ENCODE measurements at places on chromosomes 3 and 15. TPM values are rescaled to one million over a fixed set of nuclear protein-coding genes. Genes with fewer than 3 reads are reported as not detected.

GRCh38 chr3:41684797-41685735 lies 276.8 kb downstream of the ULK4 start:
- no peak overlapping the region for H3K27ac ChIP-seq
- H3K4me3 ChIP-seq, result no peak overlapping the region
- DNase-seq, result no peak
- peaks cover 11% of the 10 kb centered on the region for H3K4me1 ChIP-seq
- H3K27me3 ChIP-seq, result no peaks in the 10 kb centered on the region

- H3K36me3 ChIP-seq, result no peaks in the 10 kb centered on the region
- no peak overlapping the region for H3K27ac ChIP-seq
- no peak overlapping the region for H3K4me3 ChIP-seq
- DNase-seq, result no peak
- no peaks in the 10 kb centered on the region for H3K27me3 ChIP-seq
These were observed 145.0 kb downstream of the CMSS1 start for GRCh38 chr3:99962703-99963102.

DNA sequence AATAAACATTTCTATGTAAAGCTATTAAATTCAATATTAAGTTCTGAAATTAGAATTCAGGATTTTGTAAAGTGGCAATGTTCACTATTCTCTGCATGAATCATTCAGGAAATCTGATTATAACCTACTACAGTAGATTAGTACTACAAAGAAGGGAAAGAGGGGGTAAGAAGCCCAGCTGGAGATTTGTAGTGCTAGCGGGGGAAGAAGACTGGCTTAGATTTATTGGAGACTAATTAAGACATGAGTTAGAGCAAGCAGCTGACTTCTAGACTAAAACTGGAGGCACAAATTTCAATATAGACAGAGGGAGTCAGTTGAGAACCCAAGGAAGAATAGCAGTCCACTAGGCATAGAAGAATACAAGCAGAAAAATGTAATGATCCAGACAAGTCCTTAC lies 55.8 kb upstream of the SETMAR start:
- no peak overlapping the region for H3K4me3 ChIP-seq
- H3K27ac ChIP-seq, result no peak overlapping the region
- H3K4me1 ChIP-seq, result peaks cover 15% of the 10 kb centered on the region
- no peaks in the 10 kb centered on the region for H3K36me3 ChIP-seq

- H3K27ac ChIP-seq, result no peak overlapping the region
- no peaks in the 10 kb centered on the region for H3K27me3 ChIP-seq
- H3K36me3 ChIP-seq, result no peaks in the 10 kb centered on the region
- H3K4me1 ChIP-seq, result peaks cover 9% of the 10 kb centered on the region
These were observed 766.3 kb downstream of the ZNF385D start for GRCh38 chr3:20984594-20985205.

DNA sequence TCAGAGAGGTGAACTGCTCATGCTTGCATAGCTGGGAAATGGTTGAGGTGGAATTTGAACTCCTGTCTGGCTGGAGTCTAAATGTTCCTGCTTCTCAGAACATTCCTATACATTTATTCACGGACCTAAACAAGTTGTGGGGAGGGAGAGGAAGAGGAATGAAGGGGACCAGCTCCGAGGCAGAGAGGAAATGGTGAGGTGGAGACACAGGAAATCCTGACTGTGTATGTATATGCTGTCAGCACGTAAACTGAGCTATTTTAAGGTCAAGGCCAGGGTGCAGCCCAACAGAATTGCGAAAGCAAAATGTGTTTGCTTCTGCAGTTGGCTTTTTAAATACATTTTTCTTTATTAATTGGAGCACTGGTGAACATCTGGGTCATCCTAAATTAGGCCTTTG lies 74.1 kb upstream of the POMGNT2 start:
- no peak overlapping the region for H3K4me3 ChIP-seq
- no peak for DNase-seq
- H3K27me3 ChIP-seq, result peaks cover 4% of the 10 kb centered on the region
- H3K36me3 ChIP-seq, result no peaks in the 10 kb centered on the region

- no peak for DNase-seq
- peaks cover 2% of the 10 kb centered on the region for H3K36me3 ChIP-seq
- no peaks in the 10 kb centered on the region for H3K4me1 ChIP-seq
- no peak overlapping the region for H3K4me3 ChIP-seq
- H3K27me3 ChIP-seq, result peaks cover 11% of the 10 kb centered on the region
These were observed 179.1 kb upstream of the LPP start for GRCh38 chr3:187974871-187975271.

- no peaks in the 10 kb centered on the region for H3K36me3 ChIP-seq
- peaks cover 11% of the 10 kb centered on the region for H3K4me1 ChIP-seq
- no peak overlapping the region for H3K27ac ChIP-seq
These were observed 156.9 kb downstream of the AGBL1 start for GRCh38 chr15:86236356-86237110.

GRCh38 chr3:165383381-165383780 lies 187.2 kb upstream of the SLITRK3 start:
- no peak overlapping the region for H3K4me3 ChIP-seq
- no peaks in the 10 kb centered on the region for H3K36me3 ChIP-seq
- H3K4me1 ChIP-seq, result no peaks in the 10 kb centered on the region
- no peak overlapping the region for H3K27ac ChIP-seq

DNA sequence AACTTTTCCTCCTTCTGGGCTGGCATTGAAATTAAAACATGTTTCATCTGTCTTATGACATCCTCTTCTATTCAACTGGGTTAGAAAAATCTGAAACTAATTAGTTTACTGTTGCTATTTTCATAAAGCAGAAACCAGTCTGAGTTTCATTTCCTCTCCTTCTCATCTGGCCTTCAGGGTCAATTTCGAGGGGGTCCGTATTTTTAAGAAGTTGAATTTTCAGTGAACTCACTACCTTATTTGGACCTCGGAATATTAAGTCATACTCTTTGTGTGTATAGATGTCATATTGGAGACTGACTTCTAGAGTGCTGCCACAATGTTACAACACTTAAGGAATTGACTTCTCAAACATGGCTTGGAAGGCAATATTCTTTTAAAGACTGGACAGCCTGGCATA lies 485.9 kb downstream of the SQOR start:
- no peak overlapping the region for H3K27ac ChIP-seq
- H3K4me3 ChIP-seq, result no peak overlapping the region
- H3K4me1 ChIP-seq, result peaks cover 6% of the 10 kb centered on the region
- DNase-seq, result no peak

GRCh38 chr15:44319385-44319784 lies 30.9 kb downstream of the GOLM2 start:
- no peak for DNase-seq
- H3K27me3 ChIP-seq, result no peaks in the 10 kb centered on the region
- H3K36me3 ChIP-seq, result peaks cover 5% of the 10 kb centered on the region

- H3K4me3 ChIP-seq, result no peak overlapping the region
- H3K4me1 ChIP-seq, result no peaks in the 10 kb centered on the region
- no peak for DNase-seq
These were observed 31.3 kb downstream of the COLQ start for GRCh38 chr3:15490158-15490557.

DNA sequence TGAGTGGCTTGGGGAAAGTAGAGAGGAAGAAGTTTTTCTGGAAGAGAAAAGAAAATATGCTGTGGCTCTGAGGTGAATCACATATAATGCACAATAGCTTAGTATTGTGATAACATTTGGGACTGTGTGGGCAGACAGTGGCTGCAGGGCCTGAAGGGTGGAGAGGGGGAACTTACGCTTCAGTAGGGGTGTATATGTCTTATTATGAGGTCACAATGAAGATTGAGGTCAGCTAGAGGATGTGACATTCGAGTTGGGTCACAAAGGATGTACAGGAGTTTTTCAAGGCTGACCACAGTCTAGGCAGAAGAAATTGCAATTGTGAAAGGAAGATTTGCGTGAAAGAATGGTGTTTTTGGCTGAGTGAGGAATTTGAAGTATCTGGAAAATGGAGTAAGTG lies 414.8 kb downstream of the LPP start:
- H3K27ac ChIP-seq, result no peak overlapping the region
- H3K27me3 ChIP-seq, result no peaks in the 10 kb centered on the region

GRCh38 chr15:49675041-49675440 lies 54.2 kb downstream of the DTWD1 start:
- H3K4me1 ChIP-seq, result peaks cover 3% of the 10 kb centered on the region
- no peak for DNase-seq
- no peaks in the 10 kb centered on the region for H3K27me3 ChIP-seq
- no peak overlapping the region for H3K27ac ChIP-seq
- H3K4me3 ChIP-seq, result no peak overlapping the region

- H3K27me3 ChIP-seq, result no peaks in the 10 kb centered on the region
- peaks cover 9% of the 10 kb centered on the region for H3K36me3 ChIP-seq
- DNase-seq, result no peak
- H3K4me3 ChIP-seq, result peak overlapping the region; percentile 85
- H3K27ac ChIP-seq, result peak overlapping the region; percentile 76
These were observed 744 bp downstream of the ZNF619 start for GRCh38 chr3:40477666-40478065.

MORC1 gene
- 0.18 TPM for total RNA-seq

PRICKLE2 gene
- total RNA-seq, result 43.2 TPM

LYZL4 gene
- total RNA-seq, result not detected

CLDN16 gene
- 0.11 TPM for total RNA-seq

ITIH1 gene
- not detected for total RNA-seq

ERICH6 gene
- total RNA-seq, result 0.68 TPM

HCN4 gene
- total RNA-seq, result 0.69 TPM
